CD4-positive, alpha-beta T cell treated with Interleukin-1 beta for 1 hour (primary cell): ENCODE measurements at places on chromosomes 1 and 21.
A peak's percentile ranks its signal among the peaks of the same experiment; 100 is the strongest.

GRCh38 chr1:211485480-211485857, 6.5 kb downstream of the RD3 start:
- no peak for DNase-seq

DNA sequence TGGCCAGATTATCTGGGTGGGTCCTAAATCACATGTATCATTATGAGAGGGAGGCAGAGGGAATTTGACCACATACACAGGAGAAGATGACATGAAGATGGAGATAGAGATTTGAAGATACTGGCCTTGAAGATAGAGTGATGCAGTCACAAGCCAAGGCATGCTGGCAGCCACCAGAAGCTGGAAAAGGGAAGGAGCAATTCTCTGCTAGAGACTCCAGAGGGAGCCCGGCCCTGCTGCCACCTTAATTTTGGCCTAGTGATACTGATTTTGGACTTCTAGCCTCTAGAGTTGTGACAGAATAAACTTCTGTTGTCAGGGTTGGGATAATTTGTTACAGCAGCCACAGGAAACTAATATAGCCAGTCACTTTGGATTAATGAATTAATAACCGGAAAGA, 2.2 kb upstream of the PRDM2 start:
- DNase-seq, result peak; percentile 16

GRCh38 chr1:241276391-241276790, 80.6 kb downstream of the RGS7 start:
- DNase-seq, result no peak

DNA sequence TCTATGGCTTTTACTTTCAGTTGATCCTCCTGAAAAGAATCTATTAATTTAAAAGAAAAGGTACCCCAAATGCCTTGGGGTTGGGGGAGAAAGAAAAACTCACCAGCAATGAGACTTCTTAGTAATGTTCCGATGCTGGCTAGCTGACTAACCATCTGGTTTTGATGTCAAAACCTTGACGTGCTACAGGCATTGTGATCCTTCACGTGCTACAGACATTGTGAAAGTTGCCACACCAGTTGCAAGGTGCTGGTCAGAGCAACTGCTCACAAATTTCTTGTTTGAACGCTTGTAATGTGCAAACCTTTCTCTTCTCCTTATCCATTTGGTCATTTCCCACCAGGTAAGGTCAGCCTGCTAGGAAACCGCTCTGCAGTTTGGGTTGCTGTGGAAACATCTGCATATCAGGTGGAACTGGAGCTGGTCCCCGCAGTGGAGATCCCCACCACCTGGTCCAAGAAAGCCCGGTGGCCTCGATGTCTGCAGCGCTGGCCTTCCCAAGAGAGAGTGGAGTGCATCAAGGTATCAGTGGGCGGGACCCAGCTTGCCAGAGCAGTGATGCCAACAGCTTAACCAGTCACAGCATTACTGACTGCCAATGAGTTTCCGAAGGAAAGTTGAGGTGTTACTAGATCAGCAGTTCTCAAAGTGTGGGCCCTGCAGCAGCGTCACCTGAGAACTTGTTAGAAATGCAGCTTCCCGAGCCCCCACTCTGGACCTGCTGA, 16.1 kb downstream of the MAB21L3 start:
- DNase-seq, result no peak

DNA sequence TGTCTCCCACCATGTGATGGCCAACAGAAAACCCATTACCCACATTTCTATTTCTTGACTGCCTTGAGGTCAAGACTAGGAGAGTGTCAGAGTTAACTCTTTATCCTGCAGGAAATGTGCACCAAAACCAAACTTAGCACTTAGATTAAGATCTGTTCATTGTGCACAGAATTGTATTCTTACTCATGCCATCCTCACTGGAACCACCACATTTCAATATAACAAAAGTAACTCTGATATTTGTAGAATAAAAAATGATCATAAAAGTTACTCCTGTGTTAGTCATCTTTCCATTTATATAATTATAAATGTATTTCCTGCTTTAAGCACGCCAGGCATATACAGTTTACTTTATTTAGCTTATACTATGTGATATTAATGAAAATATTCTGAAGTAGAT, 193.0 kb upstream of the DPYD start:
- DNase-seq, result no peak

DNA sequence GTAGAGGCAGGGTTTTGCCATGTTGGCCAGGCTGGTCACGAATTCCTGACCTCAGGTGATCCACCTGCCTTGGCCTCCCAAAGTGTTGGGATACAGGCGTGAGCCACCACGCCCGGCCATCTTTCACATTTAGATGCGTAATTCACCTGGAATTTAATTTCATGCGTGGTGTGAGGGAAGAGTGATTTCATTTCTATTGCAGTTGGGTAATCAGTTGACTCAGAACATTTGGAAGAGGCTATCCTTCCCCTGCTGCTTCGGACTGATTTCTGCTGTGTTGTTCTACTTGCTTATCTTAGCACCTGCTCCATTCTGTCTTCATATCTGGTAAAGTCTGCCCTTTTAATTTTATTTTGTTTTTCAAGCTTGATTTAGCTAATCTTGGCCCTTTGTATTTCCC, 19.1 kb downstream of the DIP2A start:
- DNase-seq, result no peak

DNA sequence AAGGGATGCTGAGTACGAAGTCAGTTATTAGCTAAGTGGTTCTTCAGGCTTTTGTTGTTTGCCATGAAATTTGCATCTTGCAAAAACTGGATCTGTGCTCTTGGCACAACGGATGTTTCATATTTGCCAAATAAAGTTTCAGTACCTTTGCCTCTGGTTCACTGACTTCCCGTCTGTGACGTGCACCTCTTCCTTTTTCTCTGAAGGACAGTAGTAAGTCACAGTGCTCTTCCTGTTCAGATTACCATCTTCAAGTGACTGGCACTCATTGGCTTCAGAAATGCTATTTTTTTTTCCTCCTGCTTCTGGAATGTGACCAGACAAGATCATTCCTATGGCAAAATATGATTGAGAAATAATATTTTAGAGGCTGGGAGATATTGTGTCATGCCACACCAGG, 75.9 kb upstream of the GREM2 start:
- peak; percentile 22 for DNase-seq

DNA sequence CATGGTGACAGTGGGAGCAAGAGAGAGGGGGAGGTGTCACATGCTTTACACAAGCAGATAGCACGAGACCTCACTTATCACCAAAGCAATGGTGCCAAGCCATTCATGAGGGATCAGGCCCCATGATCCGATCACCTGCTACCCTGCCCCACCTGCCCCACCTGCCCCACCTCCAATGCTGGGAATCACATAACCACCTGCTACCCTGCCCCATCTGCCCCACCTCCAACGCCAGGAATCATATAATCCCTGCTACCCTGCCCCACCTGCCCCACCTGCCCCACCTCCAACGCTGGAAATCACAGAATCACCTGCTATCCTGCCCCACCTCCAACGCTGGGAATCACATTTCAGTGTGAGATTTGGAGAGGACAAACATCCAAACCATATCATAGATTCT, 10.6 kb upstream of the AIRE start:
- no peak for DNase-seq

DNA sequence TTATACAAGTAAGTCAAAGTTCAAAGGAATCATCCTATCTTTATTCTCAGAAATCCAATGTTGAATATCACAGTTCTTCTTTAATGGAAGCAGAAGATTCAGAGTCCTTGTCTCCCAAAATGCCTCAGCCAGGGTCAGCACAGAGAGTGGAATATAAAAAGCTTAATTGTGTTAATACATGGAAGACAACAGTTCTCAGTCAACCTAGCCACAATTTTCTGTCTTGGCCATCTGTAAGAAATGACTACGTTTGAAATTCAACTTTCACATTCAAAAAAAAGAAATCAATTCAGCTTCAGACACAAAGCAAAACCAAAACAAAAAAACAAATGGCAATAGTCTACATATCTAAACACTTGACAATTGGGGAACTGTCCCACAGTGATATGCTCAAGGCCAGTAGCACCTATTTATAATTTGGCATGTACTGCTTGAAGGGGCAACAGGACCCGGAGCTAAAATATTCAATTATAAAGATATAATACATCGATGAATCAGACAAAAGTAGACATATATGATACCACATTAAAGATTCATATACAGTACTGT, 27.3 kb upstream of the GLIS1 start:
- no peak for DNase-seq

DNA sequence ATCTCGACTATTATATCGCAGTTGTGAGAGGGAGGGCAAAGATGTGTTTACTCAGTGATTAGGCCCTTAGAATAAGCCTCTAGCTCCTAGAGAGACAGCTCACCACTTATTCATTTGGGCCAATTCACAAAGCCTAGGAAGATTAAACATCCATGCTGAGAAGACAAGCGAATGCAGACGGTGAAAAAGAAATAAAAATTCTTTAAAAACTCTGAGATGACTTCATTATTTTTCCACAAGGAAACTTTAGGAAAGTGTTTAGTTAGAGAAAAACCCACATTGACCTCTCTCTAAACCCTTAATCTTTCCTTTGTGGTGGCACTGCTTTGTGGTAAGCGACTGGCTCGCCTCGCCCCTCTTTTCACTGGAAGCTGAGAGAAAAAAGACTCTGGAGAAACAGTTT, 146.8 kb upstream of the DMRTA2 start:
- DNase-seq, result no peak

DNA sequence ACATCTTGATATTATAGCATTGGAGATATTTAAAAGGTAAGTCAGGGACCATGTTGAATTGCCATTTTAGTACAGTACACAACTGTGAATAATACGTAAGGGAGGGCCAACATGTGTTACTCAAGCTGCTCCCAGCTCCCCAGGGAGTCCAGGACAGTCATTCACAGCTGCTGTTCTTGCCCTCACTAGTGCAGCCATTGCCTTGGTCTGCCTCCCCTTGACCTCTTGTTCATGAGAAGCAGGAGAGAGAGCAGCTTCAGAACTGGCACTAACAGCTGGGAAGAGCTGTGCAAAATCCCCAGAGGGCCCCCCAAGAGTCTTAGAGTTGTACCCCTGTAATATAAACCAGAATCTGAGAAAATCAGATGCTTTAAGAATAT, 16.4 kb downstream of the TCEANC2 start:
- no peak for DNase-seq

- DNase-seq, result no peak
Observed at GRCh38 chr1:96980448-96980847, 258.9 kb downstream of the PTBP2 start.

- no peak for DNase-seq
Observed at GRCh38 chr1:209421186-209421585, 162.3 kb upstream of the CAMK1G start.

DNA sequence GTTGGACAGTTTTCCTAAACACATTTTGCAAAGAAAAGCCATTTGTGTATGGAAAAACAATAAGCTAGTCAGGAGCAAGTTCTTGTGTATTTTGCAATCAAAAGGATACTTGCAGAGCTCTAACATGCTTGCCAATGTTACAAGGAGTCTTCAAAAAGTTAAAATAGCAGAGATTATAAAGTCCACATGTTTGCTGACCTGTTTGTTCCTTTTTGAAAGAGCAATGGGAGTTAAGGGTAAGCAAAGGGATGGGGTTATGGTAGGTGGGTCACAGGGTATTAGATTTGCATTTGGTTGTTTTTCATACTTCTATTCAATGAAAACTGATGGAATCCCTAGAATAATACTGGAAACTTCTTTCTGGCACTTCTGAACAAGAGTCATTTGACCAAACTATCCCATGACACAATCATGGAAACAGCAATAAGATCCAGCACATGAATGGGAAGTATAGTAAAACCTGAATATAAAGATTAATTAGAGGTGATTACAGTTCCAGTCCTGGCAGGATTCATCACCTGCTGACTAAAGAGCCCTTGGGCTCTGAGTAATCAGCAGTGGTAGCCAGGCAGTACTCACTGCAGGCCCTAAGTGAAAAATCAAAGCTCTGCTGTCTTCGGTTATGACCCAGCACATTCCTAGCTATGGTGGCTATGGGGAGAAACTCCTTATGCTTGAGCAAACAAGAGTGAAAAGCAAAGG, 27.1 kb upstream of the ZC3H11B start:
- no peak for DNase-seq

- DNase-seq, result no peak
Observed at GRCh38 chr1:17005365-17005740, 6.4 kb downstream of the ATP13A2 start.

GRCh38 chr1:231335663-231336602, 1.7 kb downstream of the EXOC8 start:
- DNase-seq, result no peak

DNA sequence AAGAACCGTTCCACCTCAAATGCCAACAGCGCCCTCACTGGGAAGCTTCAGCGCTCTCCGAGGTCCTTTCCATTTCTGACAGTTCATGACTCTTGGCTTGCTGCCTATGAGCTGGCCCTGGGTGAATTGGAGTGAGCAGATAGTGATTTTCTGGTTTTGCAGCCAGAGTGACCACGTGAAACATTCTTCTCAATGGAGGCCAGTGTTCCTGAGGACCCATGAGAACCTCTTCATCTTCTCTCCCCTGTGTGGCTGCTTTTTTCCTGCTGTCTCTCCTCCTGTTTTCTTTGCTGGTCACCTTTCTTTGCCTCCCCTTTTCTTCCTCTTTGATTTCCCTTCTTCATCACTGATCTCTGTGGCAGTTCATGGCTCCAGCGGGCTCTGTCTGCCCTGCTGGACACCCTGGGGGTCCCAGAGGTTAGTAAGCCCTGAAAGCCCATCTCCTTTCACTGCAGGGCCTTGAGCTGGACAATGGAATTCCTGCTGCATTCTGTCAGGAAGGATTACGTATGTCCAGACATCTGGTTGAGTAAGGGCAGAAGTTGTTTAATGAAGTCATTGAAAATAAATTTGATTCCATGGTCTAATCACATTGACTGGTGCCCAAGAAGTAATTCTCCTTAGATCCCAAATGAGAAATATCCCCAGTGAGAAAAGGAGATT, 29.9 kb downstream of the VASH2 start:
- no peak for DNase-seq

GRCh38 chr1:12206792-12207424, 22.9 kb upstream of the VPS13D start:
- no peak for DNase-seq

DNA sequence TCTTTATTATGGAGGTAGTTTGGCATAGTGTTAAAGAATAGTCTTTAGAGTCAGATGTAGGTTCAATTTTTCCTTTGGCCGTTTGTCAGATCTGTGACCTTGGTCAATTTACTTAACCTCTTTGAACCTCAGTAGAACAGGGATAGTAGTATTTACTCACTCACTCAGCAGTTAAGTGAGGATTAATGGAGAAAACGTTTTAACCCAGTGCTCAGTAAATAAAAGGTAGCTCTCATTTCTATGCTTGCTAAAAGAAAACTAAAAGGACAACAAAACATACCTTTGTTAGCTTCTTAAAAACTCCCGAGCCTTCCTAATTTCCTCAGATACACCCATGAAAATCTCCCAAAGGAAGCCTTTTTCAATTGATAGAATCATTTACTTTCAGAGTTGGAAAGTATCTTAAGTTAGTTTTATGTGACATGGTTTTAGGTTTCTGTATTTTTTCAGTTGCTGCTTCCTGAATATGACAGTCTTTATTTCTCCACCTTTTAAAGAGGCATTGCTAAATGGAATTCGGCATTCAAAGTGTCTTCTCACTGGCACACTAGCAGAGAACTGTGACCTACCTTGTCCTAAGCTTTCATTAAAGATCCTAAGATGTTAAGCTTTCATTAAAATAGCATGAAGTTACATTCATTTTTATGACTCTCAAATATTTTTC, 7.8 kb downstream of the ABCD3 start:
- no peak for DNase-seq

- peak; percentile 41 for DNase-seq
Observed at GRCh38 chr1:235074523-235075047, 54.1 kb downstream of the TOMM20 start.
